ENCODE measurements at places on chromosomes 1 and 21.

- DNase-seq = no peak
Observed at GRCh38 chr1:21024918-21025317, 151.8 kb downstream of the EIF4G3 start.

DNA sequence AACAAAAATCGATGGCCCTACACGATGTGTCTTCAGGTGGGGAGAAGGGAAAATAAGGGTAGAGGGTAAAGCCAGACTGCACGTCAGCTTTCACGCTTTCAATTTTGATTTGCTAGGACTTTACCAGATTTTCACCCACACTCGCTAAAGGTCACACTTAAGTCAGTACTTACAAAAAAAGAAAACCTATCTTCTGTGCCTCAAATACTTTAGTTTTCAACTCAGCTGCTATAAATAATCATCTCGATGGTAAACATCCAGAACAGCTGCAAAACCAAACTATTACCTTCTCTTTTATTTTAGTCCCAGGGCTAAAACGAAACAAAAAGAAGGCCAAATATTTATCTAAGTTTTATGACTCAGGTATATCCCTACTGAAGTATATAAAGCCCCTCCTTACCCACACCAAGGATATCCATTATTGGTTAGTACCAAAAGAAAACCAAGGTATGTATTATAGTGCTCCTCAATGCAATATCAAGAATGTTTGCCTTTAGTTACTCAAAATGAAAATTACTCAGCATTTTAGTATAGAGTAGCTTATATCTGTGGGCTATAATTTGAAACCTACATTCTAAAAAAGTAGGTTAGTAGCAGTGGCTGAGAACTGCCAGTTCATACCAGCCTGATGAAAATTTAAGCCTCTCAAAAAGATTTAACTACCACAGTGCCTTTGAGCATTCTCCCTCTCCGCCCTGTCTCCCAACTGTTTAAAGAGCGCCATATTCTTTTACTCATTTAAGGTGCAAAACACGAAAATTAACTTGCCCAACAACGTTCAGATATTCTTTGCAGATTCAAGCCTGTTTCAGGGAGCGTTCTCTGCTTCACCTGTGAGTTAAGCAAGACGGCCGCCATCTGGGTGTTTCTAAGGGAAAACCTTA is 1.5 kb downstream of the CSDE1 start:
- no peak for DNase-seq

GRCh38 chr1:223019256-223019655 is 123.8 kb downstream of the TLR5 start:
- no peak for DNase-seq

DNA sequence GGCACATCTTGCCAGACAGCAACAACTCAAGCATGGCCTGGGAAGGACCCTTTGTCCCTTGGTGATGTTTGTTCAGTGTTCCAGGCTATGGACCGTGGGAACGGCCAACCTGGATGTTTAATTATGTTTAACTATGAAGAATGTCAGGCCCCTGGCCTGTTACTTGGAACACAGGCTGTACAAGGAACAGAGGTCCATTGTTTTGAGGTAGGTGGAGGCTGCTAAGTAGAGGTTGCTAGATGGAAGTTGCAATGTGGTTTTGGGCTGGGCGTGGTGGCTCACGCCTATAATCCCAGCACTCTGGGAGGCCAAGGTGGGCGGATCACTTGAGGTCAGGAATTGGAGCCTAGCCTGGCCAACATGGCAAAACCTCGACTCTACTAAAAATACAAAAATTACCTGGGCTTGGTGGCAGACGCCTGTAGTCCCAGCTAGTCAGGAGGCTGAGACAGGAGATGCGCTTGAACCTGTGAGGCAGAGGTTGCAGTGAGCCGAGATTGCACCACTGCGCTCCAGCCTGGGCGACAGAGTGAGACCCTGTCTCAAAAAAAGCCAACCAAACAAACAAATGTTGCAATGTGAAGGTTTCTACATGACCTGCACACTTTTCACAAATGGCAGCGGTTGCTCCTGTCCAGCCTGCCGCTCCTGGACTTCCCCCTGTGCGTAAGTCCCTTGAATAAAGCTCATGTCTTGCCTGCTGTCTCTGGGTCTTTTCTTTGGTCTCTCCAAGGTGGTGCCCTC is 2.5 kb upstream of the LEFTY1 start:
- DNase-seq = no peak

DNA sequence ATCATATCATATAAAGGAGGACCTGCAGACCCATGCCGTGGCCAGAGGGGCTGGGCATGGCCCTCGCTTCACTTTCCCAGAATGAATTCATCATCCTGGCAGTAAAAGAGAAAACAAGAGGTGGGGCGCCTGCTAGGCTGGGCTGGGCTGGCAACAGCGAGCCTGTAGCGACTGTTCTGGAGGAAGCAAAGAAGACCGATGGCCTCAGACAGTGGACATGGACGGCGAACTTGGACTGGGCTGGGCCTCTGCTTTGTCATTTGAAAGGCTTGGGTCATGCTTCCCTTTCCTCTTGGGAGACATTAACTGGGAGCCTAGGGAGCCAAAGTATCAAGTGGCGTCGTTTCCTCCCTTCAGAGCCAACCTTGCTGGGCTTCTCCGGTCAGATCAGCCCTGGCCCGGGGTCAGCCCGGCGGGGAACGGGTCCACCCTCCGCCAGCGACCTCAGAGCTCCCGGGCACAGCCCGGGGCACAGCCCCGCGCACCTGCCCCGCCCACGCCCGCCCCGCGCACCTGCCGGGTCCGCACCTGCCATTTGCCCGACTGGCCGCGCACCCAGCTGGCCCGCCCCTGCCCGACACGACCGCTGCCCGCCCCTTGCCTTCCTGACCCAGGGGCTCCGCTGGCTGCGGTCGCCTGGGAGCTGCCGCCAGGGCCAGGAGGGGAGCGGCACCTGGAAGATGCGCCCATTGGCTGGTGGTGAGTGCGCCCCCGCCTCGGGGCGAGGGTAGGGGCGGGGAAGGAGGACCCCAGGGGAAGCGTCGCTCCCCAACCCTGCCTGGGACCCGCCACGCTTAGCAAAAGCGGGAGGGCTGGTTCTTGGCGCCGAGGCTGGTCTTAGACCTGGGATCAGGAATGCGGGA is at the start of gene FAM3B:
TSS of gene FAM3B (plus strand) at position 602 of the 863 bp plus-strand sequence. CDS start at position 681, 79 bp downstream.
- no peak for DNase-seq

GRCh38 chr21:40616377-40616704 is 230.6 kb downstream of the DSCAM start:
- DNase-seq = no peak

- no peak for DNase-seq
Observed at GRCh38 chr1:23290836-23291565, 53.1 kb downstream of the HNRNPR start.

DNA sequence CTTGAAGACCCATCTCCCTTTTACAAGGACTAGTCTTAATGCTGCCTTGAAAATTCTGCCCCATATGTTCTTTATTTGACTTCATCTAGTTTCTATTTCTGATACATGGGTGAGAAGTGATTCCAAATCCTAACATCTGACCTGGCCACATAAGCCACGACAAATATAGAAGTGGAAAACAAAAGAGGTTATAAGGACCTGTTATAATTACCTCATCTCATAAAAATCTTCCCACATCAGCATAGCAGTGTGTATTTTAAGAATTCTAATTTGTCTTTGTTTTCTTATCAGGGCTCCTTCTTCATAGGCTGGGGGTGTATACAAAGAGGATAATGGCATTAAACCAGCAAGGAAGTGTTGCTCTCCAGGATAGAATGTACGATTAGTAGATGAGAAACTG is 1007.4 kb downstream of the TTLL7 start:
- DNase-seq = no peak

GRCh38 chr1:225595452-225595851 is 57.5 kb downstream of the ENAH start:
- DNase-seq = no peak

DNA sequence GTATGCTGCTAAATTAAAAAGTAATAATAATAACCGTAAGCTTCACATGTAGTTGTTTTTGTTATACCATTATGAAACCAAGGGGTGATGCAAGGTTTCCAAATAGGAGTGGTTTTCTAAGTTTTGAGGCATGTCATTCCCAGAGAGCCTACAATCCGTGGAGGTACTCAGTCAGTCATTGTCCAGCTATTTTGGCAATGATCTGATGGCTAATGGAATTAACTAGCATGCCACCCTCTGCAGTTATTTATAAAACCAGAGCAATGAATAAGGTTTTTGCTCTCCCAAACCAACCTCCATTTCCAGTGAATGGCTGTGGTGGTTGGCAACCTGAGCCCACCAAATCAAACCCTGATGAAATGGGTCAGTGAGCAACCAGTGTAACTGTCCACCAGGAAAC is 106.4 kb downstream of the TBX15 start:
- no peak for DNase-seq

- DNase-seq = no peak
Observed at GRCh38 chr1:30842697-30843354, 65.7 kb downstream of the SDC3 start.

DNA sequence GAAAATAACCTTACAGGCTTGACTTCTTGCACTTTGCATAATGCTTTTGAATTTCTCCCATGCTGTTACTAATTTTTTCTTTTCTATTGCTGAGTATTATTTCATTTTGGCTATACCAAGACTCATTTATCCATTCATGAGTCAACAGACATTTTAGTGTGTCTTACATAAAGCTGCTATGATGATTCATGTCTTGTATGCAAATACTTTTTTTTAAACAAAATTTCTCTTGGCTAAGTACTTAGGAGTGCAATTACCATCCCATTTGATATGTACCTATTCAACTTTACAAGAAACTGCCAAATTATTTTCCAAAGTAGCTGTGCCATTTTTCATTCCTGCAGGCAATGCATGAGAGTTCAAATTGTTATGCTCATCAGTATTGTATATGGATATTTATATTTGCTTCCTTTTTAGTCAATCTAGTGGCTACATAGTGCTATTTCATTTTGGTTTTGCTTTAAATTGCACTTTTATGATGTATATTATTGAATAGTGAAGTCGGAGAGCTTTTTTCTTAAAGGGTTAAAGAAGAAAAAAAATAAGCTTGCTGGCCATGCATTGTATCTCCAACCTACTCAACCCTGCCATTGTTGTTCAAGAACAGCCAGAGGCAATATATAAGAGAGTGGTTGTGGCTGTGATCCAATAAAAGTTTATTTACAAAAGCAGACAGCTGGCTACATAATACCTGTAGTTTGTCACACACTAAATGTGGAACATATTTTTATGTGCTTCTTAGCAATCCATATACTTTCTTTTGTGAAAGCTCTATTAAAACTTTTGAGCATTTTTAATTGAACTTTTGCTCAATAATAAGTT is 862.8 kb downstream of the KCNT2 start:
- DNase-seq = no peak

GRCh38 chr21:46035809-46036695 is 54.5 kb downstream of the COL6A1 start:
- no peak for DNase-seq

All from activated naive CD4-positive, alpha-beta T cell (primary cell).